Activated naive CD8-positive, alpha-beta T cell treated with anti-CD3 and anti-CD28 coated beads, Interleukin-2, amount 10 ng/mL, durations not matched to agents 7 days and 5 days (primary cell): ENCODE measurements at places on chromosomes 4 and X. TPM values are rescaled to one million over a fixed set of nuclear protein-coding genes. Genes with fewer than 3 reads are reported as not detected.
A peak's percentile ranks its signal among the peaks of the same experiment; 100 is the strongest.

DNA sequence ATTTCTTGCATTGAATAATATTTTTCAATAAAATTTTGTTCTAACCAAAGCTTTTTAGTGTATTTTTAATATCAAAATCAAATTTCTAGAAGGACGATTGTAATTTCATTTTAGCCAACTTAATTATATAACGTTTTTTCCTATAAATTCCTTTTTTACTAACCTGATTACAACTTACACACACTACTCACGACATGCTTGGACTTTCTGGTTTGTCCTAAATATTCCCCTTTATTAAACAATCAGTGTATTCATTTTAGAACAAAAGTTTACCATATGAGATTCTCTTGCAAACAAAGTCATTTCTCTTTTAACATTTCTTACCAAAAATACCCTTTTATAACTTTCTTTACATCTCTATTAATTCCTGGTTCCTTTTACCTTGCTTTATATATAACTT lies 173.7 kb downstream of the PWWP3B start:
- no peak overlapping the region for H3K4me3 ChIP-seq
- no peak for DNase-seq
- H3K36me3 ChIP-seq = no peaks in the 10 kb centered on the region
- no peaks in the 10 kb centered on the region for H3K27me3 ChIP-seq

Gene CT45A2
- total RNA-seq = not detected

- no peak for DNase-seq
- H3K36me3 ChIP-seq = no peaks in the 10 kb centered on the region
- no peaks in the 10 kb centered on the region for H3K4me1 ChIP-seq
- no peak overlapping the region for H3K4me3 ChIP-seq
These were observed 182.5 kb upstream of the GALNT7 start for GRCh38 chr4:172986114-172986513.

- H3K36me3 ChIP-seq = peaks cover 10% of the 10 kb centered on the region
- no peaks in the 10 kb centered on the region for H3K27me3 ChIP-seq
- peaks cover 11% of the 10 kb centered on the region for H3K4me1 ChIP-seq
These were observed 27.0 kb upstream of the MCF2 start for GRCh38 chrX:139734996-139735395.

Gene ASMT
- not detected for total RNA-seq

Gene MID2
- 10.2 TPM for total RNA-seq

DNA sequence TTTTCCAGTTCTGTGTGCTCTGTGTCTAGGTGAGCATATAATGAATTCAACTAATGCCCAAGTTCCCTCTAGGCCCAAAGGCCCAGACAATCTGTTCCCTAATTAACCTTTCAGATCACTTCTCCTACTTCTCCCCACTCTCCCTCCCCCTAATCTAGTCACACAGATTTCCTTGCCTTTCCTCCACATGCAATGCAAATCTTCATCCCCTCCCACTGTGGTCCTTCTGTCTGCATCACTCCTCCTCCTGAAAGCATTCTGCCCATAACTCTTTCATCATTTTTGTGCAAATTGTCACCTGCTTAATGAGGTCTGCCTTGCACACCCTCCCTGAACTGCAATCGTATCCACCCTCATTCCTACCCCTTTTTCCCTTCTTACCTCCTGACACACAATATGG lies 346.6 kb downstream of the FBXO8 start:
- no peaks in the 10 kb centered on the region for H3K4me1 ChIP-seq
- H3K27me3 ChIP-seq = no peaks in the 10 kb centered on the region
- no peaks in the 10 kb centered on the region for H3K36me3 ChIP-seq
- H3K27ac ChIP-seq = no peak overlapping the region
- no peak overlapping the region for H3K4me3 ChIP-seq

- peaks cover 28% of the 10 kb centered on the region for H3K4me1 ChIP-seq
- peak overlapping the region; percentile 96 for H3K27ac ChIP-seq
- peak; percentile 38 for DNase-seq
- H3K36me3 ChIP-seq = peaks cover 43% of the 10 kb centered on the region
- H3K27me3 ChIP-seq = no peaks in the 10 kb centered on the region
These were observed 564 bp downstream of the PGK1 start for GRCh38 chrX:78104447-78105176.

GRCh38 chr4:30903502-30904214 lies 183.5 kb downstream of the PCDH7 start:
- no peaks in the 10 kb centered on the region for H3K36me3 ChIP-seq
- no peaks in the 10 kb centered on the region for H3K4me1 ChIP-seq
- no peak overlapping the region for H3K4me3 ChIP-seq
- no peaks in the 10 kb centered on the region for H3K27me3 ChIP-seq
- no peak overlapping the region for H3K27ac ChIP-seq

DNA sequence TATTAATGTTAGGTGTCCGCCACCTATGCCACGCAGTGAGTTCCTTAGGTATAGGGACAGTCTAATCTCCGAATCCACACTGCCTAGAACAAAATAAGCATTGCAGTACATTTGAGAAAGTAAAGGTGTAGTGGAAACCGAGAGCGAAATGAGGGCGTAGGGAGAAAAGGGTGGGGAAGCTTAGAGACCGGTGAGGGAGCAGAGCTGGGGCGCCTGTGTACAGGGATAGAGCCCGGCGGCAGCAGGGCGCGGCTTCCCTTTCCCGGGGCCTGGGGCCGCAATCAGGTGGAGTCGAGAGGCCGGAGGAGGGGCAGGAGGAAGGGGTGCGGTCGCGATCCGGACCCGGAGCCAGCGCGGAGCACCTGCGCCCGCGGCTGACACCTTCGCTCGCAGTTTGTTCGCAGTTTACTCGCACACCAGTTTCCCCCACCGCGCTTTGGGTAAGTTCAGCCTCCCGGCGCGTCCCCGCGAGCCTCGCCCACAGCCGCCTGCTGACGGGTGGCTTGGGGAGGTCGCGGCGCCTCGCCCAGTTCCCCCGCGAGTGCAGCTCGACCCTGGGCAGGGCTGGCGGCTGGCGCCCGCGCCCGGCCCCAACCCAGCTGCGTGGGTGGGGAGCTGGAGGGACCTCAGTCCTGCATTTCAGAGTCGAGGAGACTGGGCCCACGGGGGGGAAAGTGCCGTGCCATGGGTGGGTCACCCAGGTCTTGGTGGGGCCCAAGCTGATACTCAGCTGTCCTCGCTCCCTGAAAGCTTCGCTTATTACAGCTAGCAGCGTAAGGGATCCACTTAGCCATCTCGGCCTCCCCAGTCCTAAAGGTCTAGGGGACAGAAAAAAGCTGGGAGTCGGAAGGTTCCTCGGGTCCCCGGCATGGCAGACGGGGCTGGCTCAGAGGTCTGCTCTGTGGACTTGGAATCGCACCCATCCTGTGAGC lies at the start of gene ANXA3:
TSS of gene ANXA3 (plus strand) at position 351 of the 932 bp plus-strand sequence. CDS start 2,704 bp downstream, outside the sequence.
- peaks cover 21% of the 10 kb centered on the region for H3K4me1 ChIP-seq
- peaks cover 18% of the 10 kb centered on the region for H3K27me3 ChIP-seq
- H3K36me3 ChIP-seq = peaks cover 17% of the 10 kb centered on the region
- peak within 1 kb of the TSS; percentile 90 for H3K4me3 ChIP-seq
- H3K27ac ChIP-seq = peak within 1 kb of the TSS; percentile 85
- DNase-seq = peak; percentile 61

DNA sequence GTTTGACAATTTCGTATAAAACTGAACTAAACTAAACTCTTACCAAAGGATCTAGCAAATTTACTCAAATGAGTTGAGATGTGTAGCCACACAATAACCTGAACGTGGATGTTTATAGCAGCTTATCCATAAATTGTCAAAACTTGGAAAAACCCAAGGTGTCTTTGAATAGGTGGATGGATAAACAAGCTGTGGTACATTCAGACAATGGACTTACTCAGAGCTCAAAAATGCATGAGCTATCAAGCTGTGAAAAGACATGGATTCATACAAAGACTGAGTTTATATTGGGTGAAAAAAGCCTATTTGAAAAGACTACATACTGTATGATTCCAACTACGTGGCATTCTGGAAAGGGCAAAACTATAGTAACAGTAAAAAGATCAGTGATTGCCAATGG lies 69.5 kb downstream of the LARP1B start:
- H3K4me3 ChIP-seq = no peak overlapping the region
- DNase-seq = no peak
- H3K4me1 ChIP-seq = no peaks in the 10 kb centered on the region
- H3K36me3 ChIP-seq = peaks cover 9% of the 10 kb centered on the region
